Erythroblast (primary cell): ENCODE measurements at places on chromosomes 11 and 22.

GRCh38 chr22:36297568-36297967, 44.6 kb downstream of the APOL1 start:
- DNase-seq, result no peak

DNA sequence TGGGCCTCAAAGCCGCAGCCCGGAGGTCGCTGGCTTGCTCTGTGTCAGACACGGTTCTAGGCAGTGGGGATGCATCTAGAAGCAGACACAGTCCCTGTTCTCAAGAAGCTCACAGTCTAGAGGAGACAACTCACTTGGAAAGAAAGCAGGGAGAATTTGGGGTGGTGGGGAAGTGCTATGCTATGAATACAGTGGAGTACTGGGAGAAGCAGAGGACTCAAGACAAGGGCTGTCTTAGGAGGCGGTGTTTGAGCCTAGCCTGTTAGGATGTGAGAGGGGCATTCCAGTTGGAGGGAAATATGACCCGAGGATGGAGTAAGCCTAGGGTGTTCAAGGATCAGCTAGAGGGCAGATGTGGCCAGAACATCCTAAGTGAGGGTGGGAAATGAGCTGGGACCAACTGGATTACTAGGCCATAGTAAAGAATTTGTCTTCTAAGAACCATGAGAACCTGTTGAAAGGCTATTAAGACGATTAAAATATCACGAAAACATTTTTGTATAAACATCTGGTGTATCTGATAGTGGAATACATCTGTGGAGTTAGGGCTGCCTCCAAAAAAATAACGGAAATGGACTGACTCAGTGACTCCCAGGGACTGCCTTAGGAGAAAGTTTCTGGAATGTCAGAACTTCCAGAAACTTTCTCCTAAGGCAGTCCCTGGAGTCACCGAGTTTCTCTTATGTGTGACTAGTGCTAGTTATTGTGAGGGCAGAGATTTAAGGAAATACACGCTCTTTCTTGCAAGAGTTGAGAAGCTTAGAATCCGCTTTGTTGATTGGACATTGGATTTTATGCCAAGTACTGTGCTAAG, 1.1 kb upstream of the PITPNB start:
- no peak for DNase-seq

DNA sequence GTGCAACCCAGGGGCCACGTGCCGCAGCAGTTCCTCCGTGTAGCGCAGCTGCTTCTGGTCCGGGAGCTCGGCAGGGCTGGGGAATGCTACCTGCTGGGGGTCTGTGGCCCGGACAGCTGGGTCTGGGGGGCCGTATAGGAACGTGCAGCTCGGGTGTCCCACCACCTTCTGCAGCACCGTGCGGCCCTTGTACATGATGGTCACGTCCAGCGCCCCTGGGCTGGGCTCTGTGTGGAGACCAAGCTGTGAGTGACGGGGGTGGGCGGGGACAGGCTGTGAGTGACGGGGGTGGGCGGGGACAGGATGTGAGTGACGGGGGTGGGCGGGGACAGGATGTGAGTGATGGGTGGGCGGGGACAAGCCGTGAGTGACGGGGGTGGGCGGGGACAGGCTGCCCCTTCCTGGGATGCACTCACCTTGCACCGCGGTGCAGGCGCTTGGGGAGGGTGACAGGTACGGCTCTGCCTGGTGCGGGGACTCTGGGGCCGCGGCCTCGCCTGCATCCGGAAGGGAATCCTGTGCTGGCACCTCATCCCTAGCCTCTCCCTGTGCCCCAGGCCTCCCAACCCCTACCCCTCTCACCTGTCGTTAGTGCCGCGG, 2.3 kb downstream of the IRF7 start:
- DNase-seq, result peak; percentile 89

DNA sequence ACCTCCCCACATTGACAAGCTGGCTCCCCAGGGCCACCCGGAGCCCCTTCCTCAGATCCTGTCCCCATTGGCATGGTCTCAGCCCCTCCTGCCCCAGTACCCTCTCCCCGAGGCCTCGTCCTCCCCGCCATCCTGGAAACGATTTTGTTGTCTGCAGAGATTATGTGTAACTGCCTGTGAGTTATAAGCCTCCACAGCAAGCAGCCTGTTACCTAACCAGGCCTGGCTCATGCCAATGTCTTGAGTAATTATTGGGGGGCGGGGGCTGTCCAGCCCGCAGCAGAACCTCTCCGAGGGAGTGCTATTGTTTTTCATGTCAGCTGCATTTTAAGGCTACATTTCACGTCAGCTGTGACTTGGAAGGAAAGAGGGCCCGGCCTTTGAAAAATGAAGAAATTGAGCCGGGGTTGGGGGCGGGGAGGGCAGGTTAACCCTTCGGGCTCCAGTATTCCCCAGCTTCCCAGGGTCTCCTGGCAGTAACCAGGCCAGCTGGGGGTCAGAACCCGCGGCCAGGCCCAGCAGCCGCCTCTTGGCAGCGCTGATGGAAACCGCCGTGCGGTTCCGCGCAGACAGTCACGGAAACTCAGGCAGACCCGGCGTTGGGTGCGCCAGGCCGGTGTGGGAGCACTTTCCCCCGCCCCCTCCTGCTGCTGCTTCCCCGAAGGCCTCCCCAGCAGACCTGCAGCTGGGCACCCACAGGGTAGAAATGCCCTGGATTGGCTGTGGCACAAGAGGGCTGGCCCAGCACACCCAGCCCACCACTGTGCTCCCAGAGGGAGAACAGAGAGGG, 59.5 kb downstream of the CDKN1C start:
- DNase-seq, result no peak

DNA sequence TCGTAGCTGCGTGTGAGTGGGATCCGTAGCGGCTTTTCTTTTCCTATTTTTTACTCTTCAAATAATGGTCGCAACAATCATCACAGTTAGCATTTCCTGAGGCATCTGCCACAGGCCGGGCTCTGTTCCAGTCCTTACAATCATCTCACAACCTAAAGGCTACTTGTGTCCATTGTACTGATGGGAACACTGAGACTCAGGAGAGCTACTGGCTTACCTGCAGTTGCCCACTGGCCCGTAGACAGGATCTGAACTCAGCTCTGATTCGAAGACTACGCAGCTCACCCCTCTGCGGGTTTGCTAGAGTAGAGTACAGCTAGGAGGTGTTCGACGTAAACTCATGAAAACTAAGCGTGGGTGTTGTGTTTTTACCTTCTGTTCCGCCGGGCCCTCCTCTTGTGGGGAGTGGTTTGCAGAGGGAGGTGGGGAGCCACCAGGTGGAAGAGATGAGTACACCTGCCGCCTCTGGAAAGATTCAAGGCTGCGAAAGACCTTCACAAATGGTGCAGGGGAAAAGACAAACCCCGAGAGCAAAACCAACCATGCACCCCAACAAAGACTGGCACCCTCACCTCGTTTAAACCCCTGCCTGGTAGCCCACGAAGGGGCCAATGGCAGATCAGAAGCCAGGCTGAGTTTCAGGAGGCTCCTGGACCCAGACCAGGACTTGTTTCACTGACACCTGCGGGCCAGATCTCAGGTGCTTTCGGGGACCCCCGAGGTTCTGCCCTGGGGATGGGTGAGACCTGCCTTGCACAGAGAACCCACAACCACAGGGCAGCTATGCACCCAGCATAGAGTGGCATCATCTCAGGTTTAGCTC, 18.3 kb upstream of the RFPL3 start:
- DNase-seq, result no peak

GRCh38 chr22:39646398-39647063, 76.0 kb downstream of the CACNA1I start:
- no peak for DNase-seq

- no peak for DNase-seq
These were observed 8.5 kb downstream of the CCDC88B start for GRCh38 chr11:64348383-64349024.

DNA sequence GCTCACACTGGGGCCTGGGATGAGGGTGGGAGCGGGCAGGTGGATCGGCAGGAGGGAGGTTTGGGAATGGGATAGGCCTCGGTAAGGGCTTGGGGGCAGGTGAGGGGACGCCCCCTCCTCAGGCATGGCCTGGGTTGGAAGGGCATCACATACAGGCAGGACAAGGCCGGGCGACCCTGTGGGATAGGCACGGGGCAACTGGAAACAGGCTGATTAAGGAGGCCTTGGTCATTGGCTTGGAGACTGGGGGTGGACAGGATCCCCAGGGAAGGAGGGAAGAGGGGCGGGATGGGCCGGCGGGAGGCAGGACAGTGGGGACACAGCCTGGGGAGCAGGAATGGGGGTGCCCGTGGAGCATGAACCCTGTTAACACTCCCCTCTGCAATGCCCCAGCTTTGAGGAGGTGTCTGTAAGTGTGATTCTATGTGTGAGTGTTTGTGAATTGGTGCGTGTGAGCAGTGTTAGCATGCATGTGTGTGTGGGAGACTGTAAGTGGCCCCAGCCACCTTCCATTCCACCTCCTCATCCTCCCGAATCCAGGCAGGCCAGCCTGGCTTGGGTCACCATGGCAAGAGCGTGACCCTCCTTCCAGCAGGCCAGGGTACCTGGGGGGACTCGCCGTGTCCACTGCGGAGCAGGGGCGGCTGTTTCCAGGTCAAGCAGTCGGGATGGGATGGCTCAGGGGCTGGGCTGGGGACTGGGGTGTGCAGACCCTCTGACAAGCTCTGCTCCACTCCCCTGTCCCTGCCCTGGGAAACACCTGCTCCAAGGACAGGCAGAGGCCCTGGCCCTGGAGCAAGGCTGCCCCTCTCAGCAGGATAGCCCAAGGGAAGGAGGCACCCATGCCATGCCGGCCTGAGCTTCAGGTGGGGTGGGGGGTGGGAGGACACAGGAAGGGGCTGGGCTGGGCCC, 3.4 kb upstream of the PIM3 start:
- DNase-seq, result no peak

GRCh38 chr11:122226810-122227379, 110.9 kb upstream of the BLID start:
- DNase-seq, result no peak

DNA sequence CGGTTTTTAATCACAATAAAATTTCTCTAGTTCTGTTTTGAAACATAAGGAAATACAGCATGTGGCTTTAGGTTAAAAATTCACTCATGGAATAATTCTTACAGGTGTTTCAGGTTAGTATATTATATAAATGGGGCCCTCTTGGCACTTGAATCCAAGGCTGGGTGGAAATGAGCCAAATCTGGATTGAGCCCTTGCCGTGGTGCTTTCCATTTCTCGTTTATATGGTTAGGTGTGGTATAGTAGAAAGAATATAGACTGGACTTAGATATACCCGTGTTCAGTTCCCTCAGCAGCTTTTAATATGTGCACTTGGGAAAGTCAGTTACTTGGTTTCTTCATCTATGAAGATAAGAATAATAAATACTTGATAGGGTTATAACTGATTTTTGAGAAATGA, 16.0 kb downstream of the ZFP91 start:
- no peak for DNase-seq

GRCh38 chr11:126718276-126718675, 282.3 kb downstream of the KIRREL3 start:
- no peak for DNase-seq

GRCh38 chr11:19558189-19558986, 154.2 kb upstream of the NAV2 start:
- no peak for DNase-seq

DNA sequence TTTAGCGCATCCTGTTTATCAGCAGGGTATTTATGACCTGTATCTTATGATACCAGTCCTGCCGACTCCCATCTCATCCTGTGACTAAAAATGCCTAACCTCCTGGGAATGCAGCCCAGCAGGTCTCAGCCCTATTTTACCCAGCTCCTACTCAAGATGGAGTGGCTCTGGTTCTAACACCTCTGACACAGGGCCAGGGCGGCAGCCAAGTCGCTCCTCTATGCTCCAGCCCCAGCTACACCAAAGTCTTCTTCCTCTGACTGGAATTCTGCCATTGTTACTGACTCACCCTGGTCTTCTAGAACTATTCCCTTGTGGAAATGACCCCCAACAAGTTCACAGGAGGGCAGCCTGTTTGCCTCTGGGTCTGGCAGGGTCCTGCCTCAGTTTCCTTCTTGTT, 7.9 kb upstream of the C1QTNF6 start:
- no peak for DNase-seq

DNA sequence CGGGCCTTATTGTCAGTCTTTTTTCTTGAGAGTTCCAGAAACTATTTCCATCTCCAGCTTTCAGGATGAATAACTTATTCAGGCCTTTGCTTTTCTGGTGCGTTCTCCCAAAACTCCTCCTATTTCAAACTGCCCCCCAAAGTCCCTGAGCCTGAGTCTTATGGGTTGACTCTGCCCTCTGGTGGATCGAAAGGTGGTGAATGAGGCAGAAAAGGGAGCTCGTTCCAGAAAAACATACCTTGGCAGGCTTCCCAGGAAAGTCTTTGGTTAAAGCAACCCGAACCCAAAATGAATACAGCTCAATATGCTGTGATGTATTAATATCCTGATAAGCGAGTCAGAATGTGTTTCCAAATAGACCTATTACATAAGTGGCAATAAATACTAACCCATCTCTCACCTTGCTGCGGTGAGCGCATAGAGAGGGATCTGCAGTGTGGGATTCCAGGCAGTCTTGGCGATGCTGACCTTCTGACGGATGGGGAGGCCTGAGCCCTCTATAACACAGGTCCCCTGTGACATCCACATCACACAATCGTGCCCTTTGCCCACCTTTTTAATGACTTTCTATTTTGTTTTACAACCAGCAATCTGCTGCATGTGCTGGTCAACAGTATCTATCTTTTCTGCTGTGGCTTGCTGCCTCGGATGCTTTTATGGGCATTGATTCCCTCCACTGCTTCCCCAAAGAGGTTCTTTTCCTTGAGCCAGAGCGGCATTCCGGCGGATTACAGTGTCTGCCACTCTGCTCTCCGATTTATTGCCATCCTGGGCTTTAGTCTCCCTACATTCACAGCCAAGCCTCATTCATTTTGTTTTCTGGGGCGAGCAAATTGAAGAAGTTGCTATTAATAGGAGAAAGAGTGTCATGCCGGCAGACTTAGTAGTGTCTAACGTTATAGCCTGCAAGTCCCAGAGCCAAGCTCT, 756.8 kb downstream of the NTM start:
- no peak for DNase-seq

GRCh38 chr11:75465701-75466531, 32.9 kb upstream of the KLHL35 start:
- no peak for DNase-seq

DNA sequence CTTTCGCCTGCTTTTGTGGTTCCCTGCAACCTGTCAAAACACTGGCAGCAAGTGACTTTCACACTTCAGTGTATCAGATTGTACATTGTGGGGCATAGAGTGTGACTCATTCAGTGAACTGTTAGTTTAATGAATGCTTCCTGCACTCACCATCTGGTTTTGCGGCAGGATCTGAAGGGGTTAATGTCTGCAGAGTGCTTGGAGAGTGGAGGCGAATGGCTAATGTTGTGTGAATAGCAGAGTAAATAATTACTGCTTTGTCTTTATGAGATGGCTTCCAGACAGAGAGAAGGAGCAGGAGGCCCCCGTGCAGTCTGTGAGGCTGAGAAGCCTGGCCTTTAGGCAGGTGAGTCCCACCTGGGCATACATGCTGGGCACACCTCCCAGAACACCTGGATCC, 454.3 kb upstream of the KIRREL3 start:
- DNase-seq, result no peak

- DNase-seq, result peak; percentile 26
These were observed 36.6 kb downstream of the KCNJ1 start for GRCh38 chr11:128830290-128831173.

DNA sequence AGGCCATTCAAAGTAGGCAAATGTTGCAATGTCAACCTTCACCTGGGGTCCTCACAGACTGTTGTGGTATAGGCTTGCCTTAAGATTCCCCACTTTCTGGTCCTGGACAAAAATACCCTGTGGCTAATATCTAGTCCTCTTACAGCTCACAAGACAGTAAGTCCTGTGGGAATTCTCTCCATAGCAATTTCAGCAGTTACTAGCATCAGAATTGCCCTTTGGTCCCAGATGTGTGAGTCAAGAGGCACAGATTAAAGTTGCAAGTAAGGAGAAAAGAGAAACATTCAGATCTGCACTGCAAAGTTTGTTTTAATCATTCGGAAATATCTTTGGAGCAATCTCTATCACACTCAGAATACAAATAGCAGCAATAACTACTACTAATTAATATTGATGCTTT, 420.2 kb downstream of the NTM start:
- DNase-seq, result no peak
